Astrocyte of the spinal cord (primary cell): ENCODE measurements at places on chromosomes 11 and 22.

GRCh38 chr11:118290923-118291322 lies 13.6 kb upstream of the CD3E start:
- no peak for DNase-seq

GRCh38 chr11:36373016-36374010 lies 77.2 kb downstream of the PRR5L start:
- no peak for DNase-seq

GRCh38 chr11:77883775-77884174 lies 62.8 kb downstream of the AAMDC start:
- DNase-seq = no peak

GRCh38 chr11:46649180-46649738 lies 31.9 kb downstream of the ATG13 start:
- DNase-seq = peak; percentile 98

DNA sequence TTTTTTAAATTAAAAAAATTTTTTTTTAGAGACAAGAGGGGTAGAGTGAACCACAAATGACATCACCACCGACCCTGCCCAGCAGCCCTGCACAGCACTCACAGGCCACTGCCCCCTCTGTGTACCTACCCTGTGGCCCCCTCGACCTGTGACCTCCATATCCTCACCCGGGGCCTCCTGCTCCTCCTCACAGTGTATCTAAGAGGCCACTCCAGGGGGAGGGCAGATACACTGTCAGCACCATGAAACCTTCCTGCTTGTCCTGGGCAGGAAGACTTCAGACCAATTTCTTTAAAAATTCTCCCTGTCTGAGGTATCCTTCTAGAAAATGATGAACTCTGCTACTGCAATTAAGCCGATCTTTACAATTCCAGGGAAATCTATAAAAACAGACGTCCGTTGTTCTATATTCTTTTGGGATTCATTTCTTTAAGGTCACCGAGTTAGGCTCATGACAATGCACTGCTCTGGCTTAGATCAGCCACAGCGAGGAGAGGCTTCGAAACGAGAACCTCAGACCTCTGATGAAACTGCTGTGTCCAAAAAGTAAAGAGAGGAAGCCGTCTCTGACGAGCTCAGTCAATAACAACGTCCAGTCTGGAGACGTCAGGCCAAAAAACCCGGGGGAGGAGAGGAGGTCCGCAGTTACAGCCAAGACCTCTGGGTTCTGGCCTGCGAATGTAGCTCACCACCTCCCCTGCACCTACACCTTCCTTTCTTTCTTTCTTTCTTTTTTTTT lies 17.5 kb downstream of the NFAM1 start:
- no peak for DNase-seq

DNA sequence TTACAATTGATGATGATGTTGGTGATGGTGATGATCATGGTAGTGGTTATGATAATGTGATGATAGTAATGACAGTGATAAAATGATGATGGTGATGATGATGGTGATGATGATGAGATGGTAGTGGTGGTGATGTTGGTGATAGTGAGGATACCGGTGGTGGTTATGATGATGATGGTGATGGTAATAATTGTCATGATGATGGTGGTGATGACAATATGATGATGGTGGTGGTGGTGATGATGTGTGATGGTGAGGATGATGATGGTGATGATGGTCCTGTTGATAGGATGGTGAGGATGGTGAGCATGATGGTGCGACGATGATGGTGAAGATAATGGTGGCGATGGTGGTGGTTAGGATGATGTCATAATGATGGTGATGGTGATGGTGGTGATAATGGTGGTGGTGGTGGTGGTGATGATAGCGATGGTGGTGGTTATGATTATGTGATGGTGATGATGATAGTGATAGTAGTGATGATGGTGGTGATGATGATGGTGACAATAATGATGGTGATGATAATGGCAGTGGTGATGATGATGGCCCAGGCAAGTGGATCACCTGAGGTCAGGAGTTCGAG lies 1129.9 kb downstream of the BRD1 start:
- no peak for DNase-seq

GRCh38 chr11:18383388-18384156 lies 10.8 kb upstream of the LDHA start:
- peak; percentile 97 for DNase-seq
